ENCODE measurements at places on chromosomes 4 and X.

DNA sequence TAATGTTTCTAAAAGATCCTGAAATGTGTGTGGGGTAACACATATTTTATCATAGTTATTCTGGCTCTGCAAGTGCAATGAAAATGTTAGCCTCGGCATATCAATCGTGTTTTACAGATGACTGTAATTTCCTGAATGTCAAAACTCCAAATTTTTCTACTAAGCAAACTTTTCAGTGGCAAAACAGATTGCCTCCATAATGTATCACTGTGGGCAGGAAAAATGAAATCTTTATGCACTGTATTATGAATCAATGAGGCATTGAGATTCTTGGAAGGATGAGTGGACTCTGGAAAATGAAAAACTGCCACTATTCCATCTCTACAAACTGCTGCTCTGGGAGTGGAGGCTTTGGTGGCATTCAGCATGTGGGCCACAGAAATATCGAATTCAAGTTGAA lies 160.1 kb upstream of the MBNL3 start:
- DNase-seq, result no peak

- DNase-seq, result peak; percentile 19
These were observed 11.4 kb upstream of the MCUB start for GRCh38 chr4:109548655-109549054.

DNA sequence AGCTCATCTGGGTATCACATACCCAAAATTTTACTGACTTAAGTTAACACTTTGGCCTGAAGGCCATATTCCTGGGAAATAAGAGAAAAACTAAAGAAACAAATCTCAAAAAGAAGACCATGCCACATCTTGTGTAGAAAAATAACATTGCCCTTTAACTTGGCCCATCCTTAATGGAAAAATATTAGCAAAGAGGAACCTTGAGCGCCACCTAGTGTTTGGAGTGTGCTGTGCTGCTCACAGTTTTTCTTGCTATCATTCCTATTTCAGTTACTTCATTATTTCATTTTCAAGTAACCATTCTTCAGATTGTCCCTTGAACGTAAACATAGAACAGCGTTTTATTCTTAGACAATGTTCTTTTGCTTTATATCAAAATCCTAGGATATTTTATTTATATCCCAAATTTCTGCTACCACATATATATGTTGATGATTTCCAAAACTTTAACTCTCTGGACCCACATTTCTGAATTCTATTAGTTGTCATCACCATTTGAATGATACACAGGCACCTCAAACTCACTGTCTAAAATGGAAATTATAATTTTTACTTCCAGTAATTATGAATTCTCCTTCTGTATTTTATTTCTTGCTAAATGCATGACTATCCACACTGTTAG lies 999.0 kb upstream of the ADGRL3 start:
- DNase-seq, result no peak

- no peak for DNase-seq
These were observed 53.6 kb downstream of the NSG1 start for GRCh38 chr4:4440333-4441061.

GRCh38 chrX:39894683-39895082 lies 203.1 kb downstream of the BCOR start:
- DNase-seq, result no peak
